B cell (primary cell): ENCODE measurements at places on chromosomes 4 and X.
A peak's percentile ranks its signal among the peaks of the same experiment; 100 is the strongest.

- no peaks in the 10 kb centered on the region for H3K27me3 ChIP-seq
- no peak for DNase-seq
- no peaks in the 10 kb centered on the region for H3K4me1 ChIP-seq
- no peak overlapping the region for H3K27ac ChIP-seq
- no peak overlapping the region for H3K4me3 ChIP-seq
These were observed 20.2 kb downstream of the GYG2 start for GRCh38 chrX:2848871-2849301.

DNA sequence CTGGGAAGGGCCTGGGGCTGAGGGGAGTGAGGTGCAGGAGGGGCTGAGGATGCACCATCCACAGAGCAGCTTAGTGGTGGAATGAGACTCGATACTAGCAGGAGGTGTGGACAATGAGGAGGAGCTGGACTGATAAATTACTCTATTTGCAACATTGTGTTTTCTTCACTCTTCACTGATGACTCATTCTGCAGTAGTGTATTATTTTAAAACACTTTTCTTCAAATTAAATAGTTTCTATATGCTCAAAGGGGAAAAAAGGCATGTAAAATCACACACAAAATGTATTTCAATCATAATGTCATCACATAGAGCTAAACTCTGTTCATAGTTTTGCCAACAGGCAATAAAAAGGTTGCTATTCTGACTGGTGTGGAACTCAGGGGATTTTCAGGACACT, 467.0 kb upstream of the CTSO start:
- no peaks in the 10 kb centered on the region for H3K27me3 ChIP-seq
- no peak overlapping the region for H3K4me3 ChIP-seq
- no peaks in the 10 kb centered on the region for H3K36me3 ChIP-seq
- no peak overlapping the region for H3K27ac ChIP-seq
- no peak for DNase-seq

- H3K4me1 ChIP-seq, result peaks cover 21% of the 10 kb centered on the region
- no peak for DNase-seq
- no peaks in the 10 kb centered on the region for H3K36me3 ChIP-seq
- H3K27ac ChIP-seq, result peak overlapping the region; percentile 1
- no peak overlapping the region for H3K4me3 ChIP-seq
These were observed 55.2 kb downstream of the GAB1 start for GRCh38 chr4:143391895-143392294.

DNA sequence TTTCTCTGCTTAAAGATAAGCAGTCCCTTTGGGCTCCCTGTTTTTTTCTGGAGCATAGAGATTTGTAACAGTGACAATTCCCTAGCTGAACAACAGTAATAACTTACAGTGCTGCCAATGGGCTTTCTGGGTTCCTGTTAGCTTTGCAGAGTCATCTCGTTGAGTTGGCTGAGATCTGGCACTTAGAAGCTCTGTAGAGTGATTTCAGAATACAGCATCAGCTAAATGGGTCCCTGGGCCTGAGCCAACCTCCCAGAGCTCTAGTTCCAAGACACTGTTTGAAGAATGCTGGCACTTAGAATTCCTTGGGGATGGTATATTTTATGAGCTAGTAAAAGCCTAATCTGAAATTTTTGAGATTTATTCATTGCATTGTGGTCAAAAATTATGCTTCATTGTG, 43.5 kb upstream of the SERTM2 start:
- no peak for DNase-seq
- no peaks in the 10 kb centered on the region for H3K27me3 ChIP-seq
- no peak overlapping the region for H3K27ac ChIP-seq
- no peak overlapping the region for H3K4me3 ChIP-seq
- H3K36me3 ChIP-seq, result no peaks in the 10 kb centered on the region

GRCh38 chr4:122854447-122855352, 28.1 kb downstream of the FGF2 start:
- no peaks in the 10 kb centered on the region for H3K4me1 ChIP-seq
- H3K27me3 ChIP-seq, result peaks cover 3% of the 10 kb centered on the region

- H3K27me3 ChIP-seq, result no peaks in the 10 kb centered on the region
- H3K4me3 ChIP-seq, result no peak overlapping the region
- no peaks in the 10 kb centered on the region for H3K4me1 ChIP-seq
- DNase-seq, result no peak
- no peaks in the 10 kb centered on the region for H3K36me3 ChIP-seq
These were observed 71.1 kb downstream of the CRMP1 start for GRCh38 chr4:5821665-5822358.

GRCh38 chrX:130049821-130050220, 60.5 kb downstream of the ELF4 start:
- H3K36me3 ChIP-seq, result no peaks in the 10 kb centered on the region
- H3K27me3 ChIP-seq, result no peaks in the 10 kb centered on the region

DNA sequence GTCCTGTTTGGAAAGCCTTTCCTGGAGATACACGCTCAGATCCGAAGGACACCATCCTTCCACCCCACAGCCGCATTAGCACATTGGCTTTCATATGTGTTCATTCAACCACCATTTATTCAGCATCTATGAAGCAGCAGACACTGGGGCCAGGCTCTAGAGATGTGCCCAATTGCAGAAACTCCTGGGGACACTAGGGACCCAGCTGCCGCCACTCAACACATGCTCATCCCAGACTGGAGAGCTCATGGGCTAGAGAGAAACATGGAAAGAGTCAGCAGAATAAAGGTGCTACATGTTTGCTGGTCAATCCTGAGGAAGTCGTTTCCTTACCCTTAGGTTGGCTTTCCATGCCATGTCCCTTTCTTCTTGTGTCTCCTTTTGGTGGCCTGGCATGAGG, 7.6 kb downstream of the CTAG1A start:
- no peak overlapping the region for H3K4me3 ChIP-seq
- no peak for DNase-seq
- no peak overlapping the region for H3K27ac ChIP-seq
- no peaks in the 10 kb centered on the region for H3K4me1 ChIP-seq

DNA sequence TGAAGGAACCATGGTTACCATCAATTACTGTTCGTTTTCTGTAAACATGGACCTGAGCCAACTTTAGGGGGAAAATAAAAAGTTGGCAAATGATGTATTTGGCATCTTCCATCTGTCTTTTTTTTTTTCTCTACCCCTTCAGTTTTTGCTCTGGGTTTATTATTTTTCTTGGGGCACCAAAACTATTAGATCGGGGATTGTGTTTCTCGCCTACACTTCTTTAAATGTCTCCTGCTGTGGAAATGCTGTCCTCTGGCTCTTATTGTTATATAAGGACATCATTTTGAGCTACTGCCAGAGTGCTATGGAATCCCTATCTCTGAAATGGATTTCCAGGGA, 234.0 kb upstream of the SLIT2 start:
- H3K4me3 ChIP-seq, result no peak overlapping the region
- H3K27me3 ChIP-seq, result no peaks in the 10 kb centered on the region
- no peaks in the 10 kb centered on the region for H3K36me3 ChIP-seq
- no peak for DNase-seq

GRCh38 chr4:70687392-70687791, 940 bp upstream of the UTP3 start:
- H3K36me3 ChIP-seq, result no peaks in the 10 kb centered on the region
- H3K4me3 ChIP-seq, result peak overlapping the region; percentile 73
- H3K4me1 ChIP-seq, result peaks cover 24% of the 10 kb centered on the region
- peak overlapping the region; percentile 96 for H3K27ac ChIP-seq
- no peaks in the 10 kb centered on the region for H3K27me3 ChIP-seq
- DNase-seq, result no peak

- no peak for DNase-seq
- H3K36me3 ChIP-seq, result no peaks in the 10 kb centered on the region
- H3K27ac ChIP-seq, result no peak overlapping the region
These were observed 166.5 kb downstream of the PJA1 start for GRCh38 chrX:68998716-68999115.

DNA sequence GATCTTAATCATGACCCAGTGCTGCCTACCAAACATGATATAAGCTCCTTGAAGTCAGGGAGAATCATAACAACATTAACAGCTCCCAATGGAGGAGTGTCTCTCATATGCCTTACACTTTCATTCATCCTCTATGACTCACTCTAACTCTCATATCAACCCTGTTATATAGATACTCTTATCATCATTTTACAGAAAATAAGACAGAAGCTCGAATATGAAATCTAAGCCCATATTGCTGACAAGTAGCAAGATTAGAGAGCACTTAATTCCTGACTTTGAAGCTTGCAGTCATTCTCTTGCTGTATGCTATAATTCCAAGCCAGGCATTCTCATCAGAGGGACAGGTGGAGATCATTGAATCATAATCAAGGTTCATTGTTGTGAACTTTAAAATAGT, 476.7 kb upstream of the ATOH1 start:
- no peak overlapping the region for H3K4me3 ChIP-seq
- no peak for DNase-seq
- H3K27ac ChIP-seq, result no peak overlapping the region
- no peaks in the 10 kb centered on the region for H3K27me3 ChIP-seq
- H3K36me3 ChIP-seq, result no peaks in the 10 kb centered on the region

DNA sequence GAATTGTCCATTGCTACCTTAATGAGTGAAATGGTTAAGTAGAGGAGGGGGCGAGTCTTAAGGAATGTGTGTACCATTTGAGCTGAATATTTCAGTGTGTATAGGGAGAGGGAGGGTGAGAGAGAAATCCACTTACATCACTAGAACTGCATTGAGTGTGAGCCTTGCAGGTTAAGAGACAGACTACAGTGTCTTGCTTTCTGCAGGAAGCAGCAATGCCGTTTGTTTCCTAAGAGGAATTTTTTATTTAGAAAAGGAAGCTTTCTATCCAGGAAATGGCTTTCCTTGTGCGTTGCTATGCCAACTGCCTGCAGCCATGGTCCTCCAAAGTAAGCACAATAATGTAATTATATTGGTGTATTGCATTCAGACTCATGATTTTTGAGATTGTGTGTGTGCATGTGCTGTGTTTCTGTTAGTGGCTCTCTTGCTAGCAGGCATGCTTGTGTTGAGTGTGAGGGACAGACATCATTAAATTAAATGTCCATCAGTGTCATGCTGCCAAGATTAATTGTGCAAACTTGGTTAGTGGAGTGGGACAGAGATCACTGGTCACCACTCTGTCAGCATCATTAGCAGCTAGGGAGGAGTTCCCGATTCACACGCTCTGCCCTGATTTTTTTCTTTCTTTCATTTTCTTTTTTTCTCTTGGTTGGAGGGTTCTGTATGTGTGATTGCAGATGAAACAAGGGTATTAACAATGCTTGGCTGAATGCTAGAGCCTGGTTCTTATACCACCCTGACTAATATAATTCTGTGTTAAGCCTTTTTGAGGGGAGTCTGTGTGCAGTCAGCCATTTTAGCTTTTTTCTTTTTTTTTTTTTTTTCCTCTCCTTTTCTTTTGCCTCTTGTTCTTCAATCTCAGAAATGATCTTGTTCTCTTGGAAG, 164.3 kb downstream of the RAPGEF2 start:
- DNase-seq, result no peak
- no peaks in the 10 kb centered on the region for H3K27me3 ChIP-seq
- H3K4me3 ChIP-seq, result no peak overlapping the region
- H3K27ac ChIP-seq, result no peak overlapping the region
- no peaks in the 10 kb centered on the region for H3K4me1 ChIP-seq

- no peaks in the 10 kb centered on the region for H3K4me1 ChIP-seq
- no peaks in the 10 kb centered on the region for H3K36me3 ChIP-seq
- H3K27ac ChIP-seq, result no peak overlapping the region
- no peaks in the 10 kb centered on the region for H3K27me3 ChIP-seq
These were observed 228.5 kb downstream of the ANKRD50 start for GRCh38 chr4:124484008-124484407.

DNA sequence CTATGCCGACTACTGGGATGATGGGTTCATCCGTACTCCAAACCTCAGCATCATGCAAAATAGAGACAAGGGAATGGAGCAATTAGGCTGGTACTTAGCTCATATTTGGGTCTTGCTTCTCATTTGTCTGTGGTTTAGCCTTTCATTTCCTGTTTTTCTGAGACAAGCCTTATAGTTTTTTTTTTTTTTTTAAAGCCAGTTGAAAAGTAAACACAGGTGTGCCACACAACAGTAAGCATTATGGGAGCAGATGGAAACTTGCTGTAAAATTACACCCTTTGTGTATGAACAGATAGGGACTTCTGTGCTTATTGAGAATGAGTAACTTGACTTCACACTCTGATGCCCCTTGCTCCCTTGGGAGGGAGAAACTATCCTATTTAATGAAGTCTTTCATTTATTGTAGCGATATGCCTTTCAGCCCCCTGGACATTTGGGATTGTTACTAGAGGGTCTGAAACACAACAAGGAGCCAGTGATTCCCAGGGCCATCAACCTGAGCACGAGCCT, 13.7 kb downstream of the RASSF6 start:
- no peaks in the 10 kb centered on the region for H3K36me3 ChIP-seq
- no peaks in the 10 kb centered on the region for H3K27me3 ChIP-seq
- DNase-seq, result peak; percentile 53
- H3K4me3 ChIP-seq, result no peak overlapping the region
- H3K4me1 ChIP-seq, result peaks cover 32% of the 10 kb centered on the region

DNA sequence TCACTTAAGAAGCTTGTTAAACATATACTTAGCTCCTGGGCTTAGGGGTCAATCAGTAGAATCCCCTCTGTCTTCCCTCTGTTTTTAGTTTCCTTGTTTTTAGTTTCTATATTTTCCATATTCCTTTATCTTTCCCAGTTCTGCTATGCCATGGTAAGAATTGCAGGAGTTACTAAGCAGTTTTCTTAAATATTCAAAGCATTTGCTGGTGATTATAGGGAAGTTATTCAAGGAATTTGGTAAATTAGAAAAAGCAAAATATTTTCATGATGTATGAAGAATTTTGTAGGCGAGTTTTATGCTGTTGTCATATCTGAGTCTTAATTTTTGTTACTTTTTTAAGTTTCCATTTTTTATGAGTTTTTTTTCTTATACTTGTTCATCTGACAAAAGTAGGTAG, 91.6 kb upstream of the NUDT6 start:
- H3K27me3 ChIP-seq, result no peaks in the 10 kb centered on the region
- DNase-seq, result no peak
- H3K36me3 ChIP-seq, result no peaks in the 10 kb centered on the region
- no peak overlapping the region for H3K27ac ChIP-seq
- no peaks in the 10 kb centered on the region for H3K4me1 ChIP-seq

DNA sequence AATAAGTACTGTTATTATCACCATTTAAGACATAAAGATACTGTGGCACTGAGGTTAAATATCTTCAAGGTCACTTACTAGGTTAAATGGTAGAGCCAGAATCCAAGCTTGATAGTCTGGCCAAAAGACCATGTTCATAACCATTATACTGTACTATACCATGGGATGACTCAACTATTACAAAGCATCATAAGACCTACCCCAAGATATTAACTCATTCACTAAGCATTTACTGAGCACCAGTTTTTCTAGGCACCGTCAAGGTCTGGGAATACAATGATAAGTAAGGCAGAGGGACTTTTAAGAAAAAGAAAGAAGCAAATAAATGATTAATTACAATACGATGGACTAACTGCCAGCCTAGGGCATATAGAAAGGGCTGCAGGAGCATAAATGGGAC, 95.5 kb upstream of the KCTD8 start:
- H3K27ac ChIP-seq, result no peak overlapping the region
- DNase-seq, result no peak
- no peaks in the 10 kb centered on the region for H3K4me1 ChIP-seq
- H3K4me3 ChIP-seq, result no peak overlapping the region

GRCh38 chrX:16885628-16886027, 15.5 kb upstream of the RBBP7 start:
- peaks cover 20% of the 10 kb centered on the region for H3K4me1 ChIP-seq
- no peak overlapping the region for H3K4me3 ChIP-seq
- no peaks in the 10 kb centered on the region for H3K27me3 ChIP-seq
- DNase-seq, result peak; percentile 59

GRCh38 chr4:182367153-182367552, 124.0 kb downstream of the TENM3 start:
- no peak overlapping the region for H3K27ac ChIP-seq
- no peak overlapping the region for H3K4me3 ChIP-seq
- DNase-seq, result no peak
- no peaks in the 10 kb centered on the region for H3K4me1 ChIP-seq
- no peaks in the 10 kb centered on the region for H3K27me3 ChIP-seq
